ENCODE measurements at places on chromosomes 11 and 22.

- no peak for DNase-seq
These were observed 179.7 kb downstream of the TBC1D22A start for GRCh38 chr22:46941968-46942798.

DNA sequence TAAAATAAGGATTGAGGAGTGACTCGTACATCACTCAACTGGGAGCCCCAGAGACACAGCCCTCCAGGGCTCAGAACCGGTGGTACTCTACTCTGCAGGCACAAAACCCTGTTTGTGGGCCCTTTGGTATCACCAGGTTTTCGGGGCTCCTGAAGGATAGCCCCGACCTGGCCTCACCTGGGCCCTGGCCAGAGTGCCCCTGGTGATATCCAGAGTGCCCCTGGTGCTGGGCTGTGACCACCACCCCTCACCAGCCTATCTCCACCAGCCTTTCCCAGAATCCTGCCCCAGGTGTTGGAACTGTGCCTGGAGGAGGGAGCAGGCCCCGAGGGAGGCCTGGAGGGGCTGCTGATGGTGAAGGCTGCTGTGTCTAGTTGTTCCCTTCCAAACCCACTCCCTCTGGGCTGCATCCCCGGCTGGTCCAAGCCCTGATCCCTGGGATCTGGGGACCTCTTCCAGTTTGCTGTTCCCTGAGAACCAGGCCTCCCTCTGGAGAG is 2.2 kb upstream of the GGT5 start:
- DNase-seq: no peak

- DNase-seq: no peak
These were observed 13.3 kb upstream of the ZNF280A start for GRCh38 chr22:22533417-22533816.

GRCh38 chr11:6628526-6628925 is 9.3 kb upstream of the TPP1 start:
- DNase-seq: no peak

DNA sequence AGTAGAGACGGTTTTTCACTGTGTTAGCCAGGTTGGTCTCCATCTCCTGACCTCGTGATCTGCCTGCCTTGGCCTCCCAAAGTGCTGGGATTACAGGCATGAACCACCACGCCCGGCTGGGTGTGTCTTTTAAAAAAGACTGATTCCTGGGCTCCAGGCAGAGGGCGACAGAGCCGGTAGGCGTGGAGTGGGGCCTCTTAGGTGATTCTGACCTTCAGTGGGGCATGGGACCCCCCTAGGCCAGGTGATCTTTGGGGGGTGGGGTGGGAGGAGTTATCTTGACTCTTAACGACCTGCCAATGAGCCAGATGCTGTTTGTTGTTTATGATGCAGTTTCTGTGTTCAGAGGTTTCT is 12.9 kb upstream of the SORL1-AS1 start:
- DNase-seq: no peak
